Stimulated activated CD8-positive, alpha-beta memory T cell treated with anti-CD3 and anti-CD28 coated beads, Interleukin-4, amount 100 ng/mL, for 48 hours (primary cell): ENCODE measurements at places on chromosomes 11 and 22.

- DNase-seq = no peak
These were observed 43.3 kb downstream of the DNAJC24 start for GRCh38 chr11:31412946-31413345.

GRCh38 chr22:38177926-38178604, 3.6 kb downstream of the PLA2G6 start:
- DNase-seq = no peak

- DNase-seq = no peak
These were observed 59.8 kb downstream of the LUZP2 start for GRCh38 chr11:24556693-24557092.

DNA sequence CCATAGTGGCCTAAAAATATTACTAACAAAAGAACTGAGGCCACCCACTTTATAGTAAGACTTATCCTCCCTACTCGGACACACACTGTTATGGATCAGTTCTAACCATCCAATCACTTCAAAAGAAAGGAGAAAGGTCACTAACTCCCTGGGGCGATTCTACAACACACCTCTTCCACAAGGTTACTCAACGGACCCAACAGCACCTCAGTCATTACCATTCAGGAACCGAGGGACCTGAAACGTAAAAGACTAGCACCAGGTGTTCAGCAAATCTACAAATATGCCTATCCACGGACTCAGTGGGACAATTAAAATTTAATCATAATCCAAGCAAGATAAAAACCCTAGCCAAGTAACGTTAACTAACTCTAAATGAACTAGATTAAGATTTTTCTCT, 1.6 kb downstream of the HNRNPUL2 start:
- DNase-seq = no peak

GRCh38 chr22:36900880-36901279, 12.5 kb upstream of the CSF2RB start:
- no peak for DNase-seq

DNA sequence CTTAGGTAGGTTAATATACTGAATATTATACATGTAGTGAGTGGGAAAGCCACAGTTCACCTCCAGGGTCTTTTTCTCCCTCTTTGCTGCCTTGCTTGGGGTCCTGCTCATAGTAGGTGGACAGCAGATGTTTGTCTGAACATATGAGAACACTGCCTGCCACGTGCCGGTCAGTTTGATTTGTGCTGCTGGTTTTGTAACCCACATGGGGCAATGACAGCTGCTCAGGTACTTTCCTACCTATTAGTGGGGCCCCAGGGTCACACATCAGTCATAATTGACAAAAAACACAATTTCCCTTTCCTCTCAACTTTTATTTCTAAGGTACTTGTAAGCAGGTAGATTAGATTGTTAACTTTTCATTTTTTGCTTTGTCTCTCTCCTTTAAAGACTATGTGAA, 43.8 kb downstream of the BMAL1 start:
- DNase-seq = no peak

DNA sequence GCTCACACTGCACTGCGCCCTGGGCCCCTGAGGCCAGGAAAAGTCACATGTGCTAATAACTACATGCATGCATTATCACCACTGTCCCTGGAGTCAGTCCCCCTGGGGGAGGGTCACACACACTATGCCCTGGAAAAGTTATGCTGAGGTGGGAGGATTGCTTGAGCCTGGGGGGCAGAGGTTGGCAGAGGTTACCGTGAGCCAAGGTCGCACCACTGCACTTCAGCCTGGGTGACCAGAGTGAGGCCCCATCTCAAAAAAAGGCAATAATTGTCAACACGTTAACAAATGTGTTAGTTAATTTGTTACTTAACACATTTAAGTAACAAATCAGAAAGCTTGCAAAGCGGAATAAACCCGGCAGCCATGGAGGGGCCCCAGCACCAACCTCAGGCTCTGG, 13.3 kb upstream of the SEC14L6 start:
- DNase-seq = no peak

DNA sequence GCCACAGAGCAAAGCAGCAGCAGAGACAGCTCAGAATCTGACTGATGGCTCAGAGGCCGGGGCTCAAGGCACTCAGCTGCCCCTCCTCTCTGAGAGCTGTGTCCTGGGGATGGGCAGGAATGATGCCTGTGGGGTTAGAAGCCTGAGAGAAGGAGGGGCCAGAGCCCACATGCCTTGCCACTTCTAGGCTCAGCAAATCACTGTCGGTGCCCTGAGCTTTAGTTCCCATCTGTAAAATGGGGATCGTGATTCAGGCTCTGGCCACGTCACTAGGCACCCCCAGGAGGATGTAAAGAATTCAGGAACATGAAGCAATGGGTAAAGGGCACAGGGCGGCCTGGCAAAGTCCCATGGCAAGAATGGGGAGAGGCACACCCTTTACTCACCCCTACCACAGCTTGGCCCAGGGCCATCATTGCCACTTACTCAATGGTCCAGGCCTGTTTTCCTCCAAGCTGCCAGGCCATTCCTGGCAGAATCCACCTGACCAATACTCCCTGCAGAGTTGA, 3.4 kb upstream of the CDC42EP2 start:
- no peak for DNase-seq

DNA sequence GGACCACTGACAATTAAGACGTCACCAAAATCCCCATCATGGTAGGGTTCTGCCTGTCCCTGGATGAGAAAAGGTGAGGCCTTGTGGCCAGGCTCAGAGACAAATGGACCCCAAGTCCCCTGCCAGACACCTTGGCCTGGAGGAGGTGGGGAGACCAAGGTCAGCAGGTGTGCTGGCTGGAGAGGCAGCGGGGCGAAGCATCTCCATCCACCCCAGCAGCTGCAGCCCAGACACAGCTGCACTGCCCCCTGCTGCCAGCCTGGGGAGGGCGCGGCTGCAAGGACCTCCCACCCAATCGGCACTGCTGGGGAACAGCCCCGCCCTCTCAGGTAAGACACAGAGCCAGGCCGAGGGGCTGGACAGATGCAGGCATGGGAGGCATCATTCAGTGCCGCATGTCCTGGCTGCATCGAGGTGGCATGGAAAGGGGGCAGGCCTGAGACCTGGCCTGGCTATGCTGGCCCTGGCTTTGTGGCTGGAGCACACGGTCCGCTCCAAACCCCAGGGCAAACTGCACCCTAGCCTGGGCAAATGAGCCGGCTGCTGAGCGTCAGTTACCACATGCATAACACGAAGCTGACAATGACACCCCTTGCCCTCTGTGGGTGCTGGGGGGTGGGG, 12.2 kb upstream of the MFNG start:
- peak; percentile 81 for DNase-seq

DNA sequence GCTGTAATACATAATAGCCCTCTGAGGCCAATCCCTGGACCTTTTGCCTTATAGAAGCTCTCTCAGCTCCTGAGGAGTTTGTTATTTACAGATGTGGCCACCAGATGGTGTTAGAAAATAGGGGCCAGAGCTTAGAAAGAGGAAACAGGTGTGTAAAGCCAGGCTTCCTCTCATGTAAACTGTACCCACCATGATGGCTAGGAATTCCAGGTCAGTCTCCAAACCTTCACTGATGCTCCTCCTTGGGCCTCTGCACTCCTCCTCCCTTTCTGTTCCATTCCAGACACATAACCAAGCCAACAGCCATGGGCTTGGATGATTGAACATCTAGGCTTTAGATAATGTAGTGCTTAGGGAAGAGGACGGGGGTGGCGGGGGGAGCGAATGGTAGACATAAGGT, 39.7 kb downstream of the USP35 start:
- DNase-seq = peak; percentile 23

DNA sequence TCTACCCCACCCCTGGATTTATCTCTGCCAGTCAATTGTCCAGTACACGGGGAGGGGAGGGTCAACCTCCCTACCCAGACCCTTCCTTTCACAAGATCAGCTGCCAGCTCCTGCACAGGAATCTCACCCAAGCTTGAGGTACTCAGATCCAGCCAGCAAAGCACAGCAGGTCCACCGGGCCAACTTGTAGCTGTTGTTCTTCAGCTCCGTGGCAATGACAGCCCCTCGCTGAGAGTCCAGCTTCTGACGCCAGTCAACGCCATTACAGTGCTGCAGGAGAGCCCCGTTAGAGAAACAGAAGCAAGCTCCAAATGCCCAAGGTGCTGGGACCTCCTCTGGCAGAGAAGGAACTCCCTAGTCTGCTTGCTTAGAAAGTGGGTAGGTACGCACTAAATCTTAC, 5.5 kb upstream of the FOXRED2 start:
- DNase-seq = no peak

- peak; percentile 9 for DNase-seq
These were observed 26.5 kb upstream of the MUC5AC start for GRCh38 chr11:1131033-1131911.

- no peak for DNase-seq
These were observed 141.5 kb upstream of the FAT3 start for GRCh38 chr11:92083123-92083522.

DNA sequence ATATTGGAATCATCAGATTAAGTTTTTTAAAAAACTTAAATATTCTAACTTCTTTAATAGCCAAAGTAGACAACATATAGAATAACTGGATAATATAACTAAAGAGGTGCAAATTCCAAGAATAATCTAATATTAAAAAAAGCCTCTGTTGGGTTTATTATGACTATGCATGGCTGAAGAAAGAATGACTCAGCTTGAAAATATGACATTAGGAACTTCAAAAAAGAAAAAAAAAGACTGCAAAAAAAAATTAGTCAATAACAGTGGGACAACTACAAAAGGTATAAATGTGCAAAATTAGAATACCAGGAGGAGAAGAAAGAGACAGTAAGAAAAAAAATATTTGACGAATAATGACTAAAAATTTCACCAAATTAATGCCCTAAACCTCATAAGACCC, 1178.0 kb downstream of the JRKL start:
- no peak for DNase-seq

- no peak for DNase-seq
These were observed 191.6 kb upstream of the CCDC90B start for GRCh38 chr11:83477772-83478171.

DNA sequence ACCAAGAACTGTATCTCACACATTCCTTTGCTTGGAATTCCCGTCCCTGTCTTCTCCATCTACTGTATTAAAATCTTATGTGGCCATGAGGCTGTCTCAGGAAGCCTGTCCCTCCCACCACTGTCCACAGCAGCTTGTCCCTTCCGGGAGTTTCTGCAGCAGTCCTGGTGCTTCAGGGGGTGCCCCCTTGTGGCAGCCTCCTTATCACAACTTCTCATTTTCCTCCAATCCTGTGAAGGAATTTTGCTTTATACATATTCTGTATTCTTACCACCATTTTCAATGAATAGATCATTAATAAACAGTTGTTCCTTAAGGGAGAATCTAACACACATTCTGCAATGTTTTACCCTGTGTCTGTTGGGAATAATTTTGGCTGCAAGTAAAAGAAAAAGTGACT, 220.4 kb upstream of the RAG2 start:
- no peak for DNase-seq

DNA sequence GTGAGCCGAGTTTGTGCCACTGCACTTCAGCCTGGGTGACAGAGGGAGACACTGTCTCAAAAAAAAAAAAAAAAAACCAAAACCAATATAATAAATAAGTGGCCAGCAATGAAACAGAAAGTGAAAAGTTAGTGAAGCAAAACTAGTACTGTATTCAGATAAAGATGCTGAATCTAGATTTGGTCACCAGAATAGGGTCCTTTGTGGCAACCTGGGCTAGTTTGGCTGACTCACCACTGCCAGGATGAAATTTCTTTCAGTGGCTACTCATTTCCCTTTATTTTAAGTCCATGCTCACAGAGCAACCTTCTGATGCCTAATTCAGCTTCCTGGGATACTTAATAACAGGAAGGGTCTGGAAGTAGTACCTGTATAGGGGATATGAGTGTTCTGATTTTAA, 26.0 kb downstream of the LIMK2 start:
- no peak for DNase-seq

GRCh38 chr11:112288021-112288420, 27.4 kb upstream of the PLET1 start:
- DNase-seq = no peak

GRCh38 chr11:67494371-67495233, 10.6 kb downstream of the PITPNM1 start:
- DNase-seq = no peak

GRCh38 chr11:32895471-32895870, 2.9 kb downstream of the QSER1 start:
- DNase-seq = no peak

DNA sequence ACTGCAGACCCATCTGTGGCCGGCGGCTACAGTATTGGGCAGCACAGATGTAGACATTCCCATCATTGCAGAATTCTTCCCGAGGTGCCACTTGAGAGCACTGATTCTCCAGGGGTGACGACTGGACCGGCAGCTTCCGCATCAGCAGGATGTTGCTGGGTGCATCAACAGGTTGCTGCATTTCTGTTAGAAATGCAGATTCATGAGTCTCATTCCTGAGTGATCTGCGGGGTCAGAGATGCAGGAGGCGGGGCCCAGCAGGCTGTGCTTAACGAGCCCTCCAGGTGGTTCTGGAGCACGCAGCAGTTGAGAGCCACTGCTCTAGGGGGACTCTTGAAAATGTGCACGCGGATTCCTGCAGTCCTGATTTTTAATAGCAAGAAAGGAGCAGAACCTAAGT, 321.8 kb downstream of the TBC1D22A start:
- no peak for DNase-seq
